LHCN-M2 (cell line): ENCODE measurements at places on chromosomes 11 and 22. TPM values are rescaled to one million over a fixed set of nuclear protein-coding genes. Genes with fewer than 3 reads are reported as not detected.
A peak's percentile ranks its signal among the peaks of the same experiment; 100 is the strongest.

DNA sequence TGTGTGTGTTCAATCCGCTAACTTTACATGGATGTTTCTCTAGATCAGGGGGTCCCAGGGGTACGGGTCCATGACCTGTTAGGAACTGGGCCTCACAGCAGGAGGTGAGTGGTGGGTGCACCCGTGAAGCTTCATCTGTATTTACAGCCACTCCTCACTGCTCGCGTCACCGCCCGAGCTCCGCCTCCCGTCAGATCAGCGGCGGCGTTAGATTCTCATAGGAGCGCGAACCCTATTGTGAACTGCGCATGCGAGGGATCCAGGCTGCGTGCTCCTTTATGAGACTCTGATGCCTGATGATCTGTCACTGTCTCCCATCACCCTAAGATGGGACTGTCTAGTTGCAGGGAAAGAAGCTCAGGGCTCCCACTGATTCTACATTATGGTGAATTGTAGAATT, 31.9 kb downstream of the MRGPRD start:
- no peak for DNase-seq

GRCh38 chr11:79461666-79462645, 21.1 kb upstream of the TENM4 start:
- no peak for DNase-seq

DNA sequence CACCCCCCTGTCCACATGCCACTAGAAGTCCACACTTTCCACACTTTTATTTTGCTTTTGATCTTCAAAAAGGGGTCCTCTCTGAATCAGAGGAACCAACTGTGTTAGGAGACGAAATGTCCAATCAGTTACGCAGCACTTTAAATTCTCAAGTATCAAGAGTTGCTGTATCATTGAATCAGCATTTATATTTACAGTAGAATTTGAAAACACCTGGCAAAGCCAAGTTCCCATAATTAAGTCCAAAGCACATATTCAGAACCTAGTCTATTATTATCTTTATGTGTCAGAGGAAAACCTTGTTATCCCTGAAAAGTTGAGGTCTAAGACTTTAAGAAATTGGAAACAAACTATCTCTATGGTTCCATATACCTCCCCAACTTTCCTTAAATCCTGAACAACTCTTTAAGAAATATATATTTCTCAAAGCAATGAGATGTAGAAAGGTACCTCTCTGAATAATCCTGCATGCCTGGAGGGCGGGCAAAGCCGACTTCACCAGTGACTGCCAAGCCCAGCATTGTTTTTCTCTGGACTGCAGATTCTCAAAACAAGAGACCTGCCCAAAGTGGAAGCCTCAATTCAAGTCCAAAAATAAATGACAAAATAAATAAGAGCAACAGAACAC, 75.9 kb upstream of the ARFGAP3 start:
- peak; percentile 44 for DNase-seq

GRCh38 chr11:72144807-72145565, 9.5 kb downstream of the FOLR3 start:
- DNase-seq: no peak

GRCh38 chr11:79461144-79461543, 20.3 kb upstream of the TENM4 start:
- DNase-seq: no peak

GRCh38 chr11:93717501-93717900, 23.8 kb downstream of the TAF1D start:
- no peak for DNase-seq

DNA sequence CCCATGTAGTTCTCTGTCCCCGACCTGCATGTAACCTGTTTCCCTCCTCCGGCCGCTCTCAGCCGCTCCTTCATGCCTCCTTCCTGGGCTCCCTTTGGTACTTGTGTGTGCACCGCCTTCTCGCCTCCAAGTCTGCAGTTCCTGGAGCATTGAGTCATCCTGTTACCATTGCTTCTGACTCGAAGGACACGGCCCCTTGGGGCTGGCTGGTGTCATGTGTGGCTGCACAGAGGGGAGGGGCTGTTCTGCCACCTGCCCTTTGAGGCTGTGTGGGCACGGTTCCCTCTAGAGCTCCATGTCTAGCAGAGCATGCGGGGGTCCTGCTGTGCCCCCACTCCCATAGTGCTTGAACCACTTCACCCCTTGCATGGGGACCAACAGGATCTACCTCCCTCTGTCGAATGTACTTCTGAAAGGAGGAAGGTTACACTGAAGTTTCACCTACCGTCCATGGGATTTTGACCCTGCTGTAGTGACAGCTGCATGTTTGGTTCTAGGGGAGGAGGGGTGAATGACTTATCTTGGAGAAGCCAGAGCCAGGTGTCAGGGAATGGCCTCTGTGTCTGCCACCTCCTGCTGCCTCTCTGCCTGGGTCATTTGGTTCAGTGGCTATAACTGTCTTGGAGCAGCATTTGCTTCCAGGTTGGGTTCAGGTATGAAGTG, 39.6 kb downstream of the BCR start:
- DNase-seq: peak; percentile 41

GRCh38 chr11:21612326-21612725, 580.6 kb upstream of the ANO5 start:
- no peak for DNase-seq

- no peak for DNase-seq
Observed at GRCh38 chr11:67058506-67058905, 1.9 kb downstream of the RHOD start.

GRCh38 chr11:48116437-48117228, 100.0 kb upstream of the OR4B1 start:
- DNase-seq: no peak

- DNase-seq: no peak
Observed at GRCh38 chr11:65114538-65115171, 2.8 kb downstream of the ZNHIT2 start.

- no peak for DNase-seq
Observed at GRCh38 chr11:18705651-18706281, 7.2 kb downstream of the TMEM86A start.

DNA sequence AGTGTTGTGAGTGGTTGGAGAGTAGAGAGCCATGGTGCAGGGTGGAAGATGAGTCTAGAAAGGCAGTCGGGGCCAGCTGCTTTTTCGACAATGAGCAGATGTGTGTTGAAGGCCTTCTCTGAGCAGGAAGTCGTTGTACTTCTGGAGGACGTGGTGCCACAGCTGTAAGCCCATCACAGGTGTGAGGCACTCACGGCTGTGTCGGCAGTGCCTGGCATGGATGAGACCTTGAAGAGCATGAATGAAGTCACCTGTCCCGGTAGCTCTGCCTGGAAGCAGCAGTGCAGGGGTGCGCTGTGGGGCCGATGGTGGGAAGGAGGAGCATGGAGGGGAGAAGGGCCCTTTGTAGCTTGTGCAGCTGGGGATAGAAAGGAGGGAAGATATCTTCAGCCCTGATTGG, 165.2 kb downstream of the PKNOX2 start:
- no peak for DNase-seq

- peak; percentile 46 for DNase-seq
Observed at GRCh38 chr11:17208257-17208999, 642 bp upstream of the PIK3C2A start.

DNA sequence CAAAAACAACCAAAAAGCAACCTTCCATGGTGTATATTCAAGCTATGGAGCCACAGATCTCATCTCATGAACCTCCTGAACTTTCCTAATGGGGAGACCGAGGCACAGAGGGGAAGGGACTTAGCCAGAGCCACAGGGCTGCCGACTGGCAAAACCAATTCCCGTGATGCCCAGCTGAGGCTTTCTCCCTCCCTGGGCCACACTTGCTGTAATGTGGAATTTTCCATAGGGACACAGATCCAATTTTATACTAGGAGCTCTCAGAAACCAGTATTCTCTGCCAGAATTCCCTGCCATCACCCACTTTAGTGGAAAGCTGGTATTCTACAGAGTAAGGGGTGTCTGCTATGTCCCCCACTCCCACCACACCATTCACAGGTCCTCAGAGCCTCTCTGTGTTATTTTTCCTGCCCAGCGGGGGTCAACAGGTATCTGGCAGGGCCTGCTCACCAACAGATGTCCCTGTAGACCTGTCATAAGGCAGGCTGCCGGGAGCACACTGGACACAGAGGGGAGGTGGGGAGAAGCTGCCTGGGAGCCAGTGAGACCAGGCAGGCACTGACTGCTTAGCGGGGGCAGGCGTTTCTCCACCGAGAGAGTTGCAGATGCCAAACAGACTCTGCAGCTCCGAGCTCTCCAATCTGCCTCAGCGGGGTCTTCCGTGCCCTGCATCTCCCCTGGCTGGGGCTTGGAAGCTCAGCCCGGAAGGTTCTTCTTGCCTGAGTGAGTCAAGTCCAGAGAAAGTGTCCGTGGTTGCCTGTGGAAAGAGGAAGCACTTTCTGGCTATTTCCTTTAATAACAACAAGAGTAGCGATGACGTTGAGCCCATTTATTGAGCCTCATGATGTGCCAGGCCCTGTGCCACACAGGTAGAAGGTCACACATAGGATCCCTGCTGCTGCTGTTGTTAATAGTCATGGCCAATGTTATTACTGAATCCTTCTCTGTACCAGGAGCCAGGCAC, 26.3 kb downstream of the RPS6KA4 start:
- no peak for DNase-seq

GRCh38 chr11:60183591-60184205, 815 bp upstream of the MS4A6A start:
- no peak for DNase-seq

- DNase-seq: no peak
Observed at GRCh38 chr11:111776398-111777093, 10.4 kb upstream of the PPP2R1B start.

GRCh38 chr11:66192181-66192863, 76.1 kb upstream of the RAB1B start:
- DNase-seq: no peak

DNA sequence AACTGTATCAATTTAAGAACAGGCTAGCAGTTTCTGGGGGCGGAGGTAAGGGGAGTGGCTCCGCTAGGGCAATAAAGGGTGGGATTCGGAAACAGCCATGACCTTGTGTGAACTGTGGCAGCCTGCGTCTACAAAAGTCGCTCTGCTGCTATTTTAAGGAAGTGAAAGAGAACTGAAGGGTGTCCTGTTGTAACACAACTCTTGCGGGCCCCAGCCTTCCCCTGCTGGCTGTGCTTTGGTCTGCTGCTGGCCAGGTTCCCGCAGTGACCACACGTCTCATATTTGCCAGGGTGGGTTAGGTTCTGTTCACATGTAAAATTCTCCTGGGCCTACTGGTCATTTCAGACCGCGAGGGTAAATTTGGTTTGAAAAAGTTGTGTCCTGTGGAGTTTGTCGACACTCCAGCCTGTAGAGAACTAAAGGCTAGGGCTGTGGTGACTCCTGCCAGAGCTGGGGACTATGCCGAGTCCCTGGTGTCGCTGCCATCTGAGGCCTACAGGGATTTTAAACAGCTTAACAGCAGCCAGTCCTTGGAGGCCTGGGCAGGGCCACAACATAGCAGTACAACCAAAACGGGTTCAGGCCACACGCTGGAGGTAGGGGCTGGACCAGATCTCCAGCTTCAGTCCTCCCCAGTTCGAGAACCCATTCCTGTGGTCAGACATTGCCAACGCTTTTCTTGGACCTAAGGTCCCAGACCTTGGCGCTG, 1.1 kb upstream of the PPFIBP2 start:
- peak; percentile 7 for DNase-seq

GRCh38 chr11:61893981-61894380, 2.6 kb upstream of the FADS3 start:
- peak; percentile 81 for DNase-seq

GRCh38 chr11:118699506-118700220, 20.2 kb upstream of the TREH start:
- DNase-seq: no peak

- DNase-seq: peak; percentile 88
Observed at GRCh38 chr22:36368359-36368983, 19.3 kb downstream of the MYH9 start.

DNA sequence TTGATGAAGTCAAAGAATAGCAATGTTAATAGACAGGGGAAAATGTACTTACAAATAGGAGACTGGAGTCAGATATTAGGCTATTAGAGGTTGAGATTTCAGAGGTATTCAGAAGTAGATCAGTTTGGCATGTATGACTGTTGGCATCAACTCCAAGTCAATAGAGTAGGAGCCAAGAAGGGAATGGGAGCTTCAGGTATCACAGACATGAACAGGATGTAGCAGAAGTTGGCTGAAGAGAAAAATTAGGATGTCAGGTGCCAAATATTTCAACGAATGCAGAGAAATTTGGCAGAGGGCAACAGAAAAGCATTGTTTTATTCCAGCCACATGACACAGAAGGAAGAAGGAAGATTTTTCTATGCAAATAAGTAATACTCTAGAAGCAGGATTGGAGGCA, 69.7 kb downstream of the GLYATL1 start:
- no peak for DNase-seq

GRCh38 chr22:20994902-20995241, 7.0 kb downstream of the THAP7 start:
- no peak for DNase-seq

- peak; percentile 62 for DNase-seq
Observed at GRCh38 chr11:113603277-113604059, 102.6 kb downstream of the TMPRSS5 start.

GRCh38 chr11:75721852-75722668, 4.4 kb downstream of the MOGAT2 start:
- DNase-seq: no peak

- no peak for DNase-seq
Observed at GRCh38 chr11:44627165-44627789, 61.8 kb downstream of the CD82 start.

GRCh38 chr22:46287873-46288751, 8.6 kb upstream of the GTSE1 start:
- no peak for DNase-seq

- DNase-seq: no peak
Observed at GRCh38 chr11:122145715-122146274, 29.8 kb upstream of the BLID start.

GRCh38 chr22:31210556-31211421, 1.3 kb upstream of the LIMK2 start:
- DNase-seq: peak; percentile 83

- peak; percentile 23 for DNase-seq
Observed at GRCh38 chr11:119153049-119153818, 4.4 kb downstream of the ABCG4 start.

HBB gene
- total RNA-seq: not detected in 2 replicates

OR2AG1 gene
- total RNA-seq: not detected in 2 replicates

BTG4 gene
- total RNA-seq: 0.17 TPM in 1 of 2 replicates, not detected in the other

RAPSN gene
- 159 and 164 TPM in 2 replicates for total RNA-seq

TMEM191C gene
- total RNA-seq: 0.32 and 0.69 TPM in 2 replicates

BBOX1 gene
- not detected in 2 replicates for total RNA-seq

LBHD1 gene
- total RNA-seq: 3.7 and 4.7 TPM in 2 replicates

NPAS4 gene
- 0.13 TPM in 1 of 2 replicates, not detected in the other for total RNA-seq

FOLR1 gene
- 0.17 TPM in 1 of 2 replicates, not detected in the other for total RNA-seq

SCGB1A1 gene
- not detected in 2 replicates for total RNA-seq

MMP11 gene
- total RNA-seq: 5.5 and 7.1 TPM in 2 replicates

C11orf91 gene
- total RNA-seq: 1.1 TPM in 1 of 2 replicates, not detected in the other

KRTAP5-9 gene
- not detected in 2 replicates for total RNA-seq
